Right ventricle myocardium inferior (tissue), 1 donor: ENCODE measurements at places on chromosomes 7 and 10. TPM values are rescaled to one million over a fixed set of nuclear protein-coding genes. Genes with fewer than 3 reads are reported as not detected.

The PNLIPRP3 gene
- not detected for total RNA-seq

The C1QL3 gene
- not detected for total RNA-seq

DNA sequence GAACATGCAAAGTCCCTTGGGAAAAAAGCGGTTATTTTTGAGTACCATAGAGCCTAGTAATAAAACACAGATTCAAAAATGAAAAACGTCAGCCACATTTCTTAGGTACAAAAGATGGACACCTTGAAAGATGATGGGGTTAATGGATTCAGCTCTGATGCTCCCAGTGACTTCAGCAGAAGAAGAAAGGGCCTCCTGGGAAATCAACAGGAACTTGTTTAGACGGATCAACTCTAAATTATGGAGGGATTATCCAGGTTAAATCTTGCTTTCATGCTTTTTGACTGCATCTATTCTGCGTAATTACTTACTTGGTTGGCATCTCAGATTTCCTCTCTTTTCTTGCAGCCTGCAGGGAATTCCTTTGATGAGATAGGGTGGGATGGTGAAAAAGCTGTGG lies 82.5 kb downstream of the TMEM178B start:
- DNase-seq: no peak

The GSTO1 gene
- 174 TPM for total RNA-seq

DNA sequence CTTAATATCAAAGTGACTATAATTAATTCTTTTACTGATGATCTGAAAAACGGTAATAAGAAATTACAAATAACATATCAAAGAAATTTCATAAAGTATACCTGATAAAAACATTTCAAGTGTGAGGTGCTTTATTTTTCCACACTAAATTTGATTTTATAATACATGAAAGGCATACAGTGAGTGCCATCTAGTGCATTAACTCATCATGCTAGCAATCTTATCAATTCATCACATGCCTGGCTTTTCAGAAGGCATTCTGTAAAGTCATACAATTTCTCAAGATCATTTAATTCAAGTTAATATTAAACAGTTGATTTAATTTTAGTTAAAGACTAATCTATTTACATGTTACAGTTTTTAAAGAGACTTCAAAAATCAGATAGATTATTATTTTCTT lies 1020.9 kb downstream of the GATA3 start:
- DNase-seq: no peak

The DGKI gene
- total RNA-seq: 1.4 TPM

GRCh38 chr7:38311329-38311937 lies 38.0 kb upstream of the TARP start:
- DNase-seq: no peak

The MLXIPL gene
- total RNA-seq: 6.4 TPM

GRCh38 chr10:99170116-99170675 lies 65.5 kb downstream of the HPSE2 start:
- no peak for DNase-seq

GRCh38 chr10:69710008-69710888 lies 80.2 kb downstream of the FAM241B start:
- no peak for DNase-seq

- no peak for DNase-seq
Measured at GRCh38 chr7:116315293-116315692, 105.0 kb downstream of the TES start.

The PON3 gene
- total RNA-seq: 0.57 TPM

- no peak for DNase-seq
Measured at GRCh38 chr7:117008118-117008885, 55.0 kb downstream of the ST7 start.

GRCh38 chr10:547591-548081 lies 141.8 kb downstream of the DIP2C start:
- no peak for DNase-seq

The TAS2R41 gene
- total RNA-seq: not detected

The SLC12A9 gene
- total RNA-seq: 10.2 TPM

GRCh38 chr7:46710927-46711326 lies 789.9 kb upstream of the IGFBP3 start:
- DNase-seq: no peak

The CHST12 gene
- total RNA-seq: 13.5 TPM

GRCh38 chr7:577278-577665 lies 57.6 kb upstream of the PDGFA start:
- peak; percentile 16 for DNase-seq

The P4HA1 gene
- 77.0 TPM for total RNA-seq

DNA sequence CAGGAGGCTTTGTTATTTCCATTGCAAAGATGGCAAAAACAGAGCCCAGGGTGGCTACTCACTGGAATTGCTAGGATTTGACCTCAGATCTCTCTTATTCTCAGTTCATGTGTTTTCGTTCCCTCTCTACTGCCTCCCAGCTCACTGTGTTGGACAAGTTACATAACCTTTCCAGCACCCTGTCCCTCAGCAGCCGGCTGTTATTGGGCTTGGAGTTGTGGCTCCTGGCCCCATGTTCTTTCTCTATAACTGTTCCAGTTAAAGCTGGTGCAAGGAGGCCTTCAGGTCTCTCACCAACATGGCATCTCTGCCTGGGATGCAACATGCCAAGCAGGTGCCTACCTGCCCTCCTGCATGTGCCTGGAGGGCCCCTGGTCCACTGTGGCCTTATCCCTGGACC lies 56.8 kb downstream of the LRRC18 start:
- DNase-seq: no peak

DNA sequence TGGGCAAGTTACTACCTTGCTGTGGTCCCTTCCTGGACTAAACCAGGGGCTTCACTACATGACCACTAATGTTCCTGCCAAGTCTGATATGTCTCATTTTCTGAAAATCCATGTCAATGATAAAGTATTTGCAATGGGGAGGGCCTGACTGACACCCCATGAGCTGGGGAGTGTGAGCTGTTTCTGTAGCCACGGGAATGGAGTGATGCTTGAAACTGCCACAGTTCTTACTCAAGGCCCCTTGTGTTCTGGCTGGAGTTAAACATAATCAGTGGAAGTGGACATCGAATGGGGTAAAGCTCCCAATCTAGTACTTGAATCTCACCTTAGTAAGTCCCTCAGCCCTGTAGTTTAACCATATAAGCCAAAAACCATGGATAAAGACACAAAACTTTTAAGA lies 61.9 kb upstream of the PDLIM1 start:
- no peak for DNase-seq

GRCh38 chr10:119651514-119652360 lies 557 bp downstream of the BAG3 start:
- no peak for DNase-seq

GRCh38 chr10:91796331-91797047 lies 1.7 kb upstream of the TNKS2 start:
- DNase-seq: no peak

DNA sequence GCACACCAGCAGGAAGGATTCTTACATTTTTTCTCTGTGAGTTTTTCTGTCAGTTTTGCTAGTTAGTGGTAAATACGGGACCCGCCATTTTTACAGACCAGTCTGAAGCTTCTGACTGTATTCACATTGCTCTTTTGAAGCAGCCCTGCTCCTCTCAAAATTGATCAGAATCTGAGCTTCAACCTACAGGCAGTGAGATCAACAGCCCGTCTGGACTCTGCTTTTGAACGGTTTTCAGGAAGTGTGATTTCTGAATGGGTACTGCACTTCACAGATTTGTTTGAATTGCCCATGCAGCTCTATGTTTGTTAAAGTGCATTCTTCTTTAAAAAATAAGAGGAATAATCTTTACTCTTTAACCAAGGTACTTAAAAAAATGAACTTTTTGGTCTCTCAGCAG lies 8.9 kb downstream of the PURB start:
- DNase-seq: no peak
